ENCODE measurements at places on chromosomes 11 and 22.

GRCh38 chr11:115581871-115582639 lies 77.8 kb upstream of the CADM1 start:
- DNase-seq = no peak

GRCh38 chr11:65389294-65389980 lies 3.0 kb downstream of the FRMD8 start:
- DNase-seq = no peak

DNA sequence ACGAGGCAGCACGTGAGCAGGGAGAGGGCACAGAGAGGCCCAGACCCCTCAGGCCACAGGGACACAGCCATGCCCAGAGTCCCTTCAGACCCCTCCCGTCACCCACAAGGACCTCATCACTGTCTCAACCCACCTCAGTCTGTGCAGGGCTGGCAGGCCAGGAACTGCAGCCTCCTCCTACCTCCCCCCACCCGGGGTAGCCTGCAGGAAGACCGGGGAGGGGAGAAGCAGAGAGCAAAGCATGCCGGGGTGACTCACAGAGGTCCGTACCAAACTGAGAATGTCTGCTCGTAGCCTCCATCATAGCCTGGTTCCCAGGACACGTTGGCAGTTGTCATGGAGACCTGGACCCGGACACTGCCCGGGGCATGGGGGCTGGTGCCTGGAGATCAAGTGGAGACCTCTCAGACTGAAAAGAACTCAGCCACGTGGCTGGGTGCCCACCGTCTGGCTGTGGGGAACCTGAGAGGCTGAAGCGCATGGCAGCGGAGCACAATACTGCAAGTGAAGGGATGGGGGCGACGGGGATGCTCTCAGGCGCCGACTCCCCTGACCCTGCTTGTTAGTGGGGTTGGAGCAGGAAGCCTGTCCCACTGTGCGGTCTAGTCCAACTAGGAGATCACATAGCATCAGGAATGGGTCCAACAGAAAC lies 27.2 kb downstream of the IGSF9B start:
- peak; percentile 43 for DNase-seq

GRCh38 chr22:28369854-28370253 lies 309.8 kb downstream of the TTC28 start:
- no peak for DNase-seq

DNA sequence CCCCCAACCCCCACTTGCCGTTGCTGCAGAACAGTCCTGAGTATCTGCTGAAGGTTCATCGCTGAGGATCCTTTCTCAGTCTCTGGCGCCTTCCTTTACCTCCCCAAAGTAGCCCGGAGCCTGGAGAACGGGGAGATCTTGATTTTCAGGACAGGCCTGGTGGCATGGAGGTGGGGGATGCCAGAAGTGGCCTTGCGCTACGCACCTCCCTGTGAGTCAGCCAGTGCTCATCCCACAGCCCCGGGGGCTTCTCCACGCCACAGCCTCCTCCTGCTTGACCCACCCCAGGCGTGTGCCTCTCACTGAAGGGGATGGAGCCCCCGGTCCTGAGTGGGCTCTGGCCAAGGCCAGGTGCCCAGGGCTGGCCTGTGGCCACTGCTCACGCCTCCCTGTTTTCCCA lies 339.6 kb downstream of the TBC1D22A start:
- no peak for DNase-seq

DNA sequence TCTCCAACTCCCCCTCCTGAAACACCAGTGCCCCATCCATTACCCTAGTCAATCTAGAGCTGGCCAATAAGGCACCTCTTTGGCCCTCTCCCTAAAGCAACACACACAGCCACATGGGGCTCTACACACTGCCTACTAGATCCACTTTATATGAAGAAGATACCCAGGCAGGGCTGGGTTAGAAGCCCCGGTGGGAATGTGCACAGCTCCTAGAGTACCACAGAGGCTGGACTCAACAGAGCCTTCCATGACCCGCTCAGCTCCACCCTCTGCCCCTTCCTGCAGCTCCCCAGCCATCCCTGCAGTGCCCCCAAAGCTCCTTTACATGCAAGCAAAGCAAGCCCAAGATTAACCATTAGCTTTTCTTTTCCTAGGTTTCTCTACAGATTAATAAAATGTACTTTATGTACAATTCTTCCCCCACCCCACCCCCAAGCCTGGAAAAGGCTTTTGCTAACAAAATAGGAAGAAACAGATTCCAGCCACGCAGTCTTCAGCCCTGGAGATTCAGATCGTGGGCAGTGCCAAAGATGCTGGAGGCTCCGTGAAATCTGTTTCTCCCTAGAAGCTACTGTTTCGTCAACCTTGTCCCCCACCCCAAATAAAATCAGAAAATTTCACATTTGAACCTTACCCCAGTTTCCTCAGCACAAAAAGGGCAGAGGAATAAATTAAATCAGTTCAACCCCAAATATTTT lies 51.8 kb downstream of the IGSF9B start:
- no peak for DNase-seq

DNA sequence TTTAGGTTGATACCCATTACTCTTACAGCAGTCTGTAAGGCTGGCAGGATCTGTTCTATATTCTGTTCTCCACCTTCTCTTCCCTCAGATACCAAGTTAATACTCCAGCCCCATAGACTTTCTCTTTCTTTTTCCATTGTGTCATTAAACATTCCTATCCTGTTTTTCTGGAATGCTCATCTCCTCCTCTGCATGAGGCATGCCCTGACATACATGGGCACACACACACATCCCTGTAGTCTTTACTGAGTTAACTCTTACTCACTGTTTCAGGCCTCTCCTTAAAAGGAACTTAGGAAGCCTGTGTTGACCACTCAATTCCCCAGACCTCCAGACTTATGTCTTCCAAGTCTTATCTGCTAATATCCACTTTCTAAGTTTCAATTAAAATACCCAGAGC lies 476.8 kb downstream of the METTL15 start:
- no peak for DNase-seq

GRCh38 chr11:18540207-18541009 lies 13.7 kb upstream of the TSG101 start:
- no peak for DNase-seq

- DNase-seq = no peak
Observed at GRCh38 chr11:76838678-76839068, 22.0 kb upstream of the ACER3 start.
